ENCODE measurements at places on chromosomes 13 and 19.

DNA sequence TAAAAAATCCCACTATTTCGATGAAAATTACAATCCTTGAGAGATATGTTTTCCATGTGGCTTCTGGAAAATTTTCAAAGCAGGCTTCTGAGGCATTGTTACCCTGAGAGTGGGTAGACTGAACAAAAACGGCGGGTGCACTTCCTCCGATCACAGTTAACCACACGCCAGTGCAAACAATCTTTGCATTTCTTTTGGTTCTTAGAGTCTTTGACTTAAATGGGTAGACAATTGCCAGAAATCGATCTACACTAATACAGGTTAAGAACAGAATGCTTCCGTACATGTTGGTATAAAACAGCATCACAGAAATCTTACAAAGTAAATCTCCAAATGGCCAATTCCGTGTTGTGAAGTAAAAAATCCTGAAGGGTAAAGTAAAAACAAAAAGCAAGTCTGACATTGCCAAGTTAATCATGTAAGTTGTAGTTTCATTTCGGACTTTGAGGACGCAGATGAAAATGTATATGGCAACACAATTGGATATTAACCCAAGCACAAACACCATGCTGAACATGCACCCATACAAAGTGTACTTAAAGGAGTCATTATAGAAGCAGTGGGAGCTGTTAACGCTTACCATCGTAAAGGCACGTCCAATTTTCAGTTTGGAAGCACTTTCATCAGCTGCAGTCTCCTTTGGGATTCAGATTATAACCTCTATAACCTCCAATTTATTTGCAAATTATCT, 927 bp downstream of the LPAR6 start:
- DNase-seq, result no peak

DNA sequence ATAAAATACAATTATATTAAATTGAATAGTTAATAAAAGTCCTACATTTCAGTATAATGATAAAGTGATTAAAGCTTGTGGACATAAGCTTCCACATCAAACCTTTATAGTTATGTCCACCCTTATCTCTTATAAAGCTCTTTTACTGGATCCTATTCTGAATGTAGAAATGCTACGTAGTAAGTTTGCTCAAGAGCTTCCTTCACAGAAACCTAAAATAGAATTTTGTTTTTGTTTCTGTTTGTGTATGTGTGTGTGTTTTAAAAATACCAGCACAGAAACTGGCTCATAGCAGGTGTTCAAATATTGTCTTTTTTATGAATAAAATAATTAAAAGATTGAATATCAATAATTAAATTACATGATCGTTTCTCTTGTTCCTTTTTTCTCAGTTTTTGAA, 21.0 kb upstream of the UFM1 start:
- no peak for DNase-seq

- DNase-seq, result no peak
Observed at GRCh38 chr13:50722440-50723125, 120.9 kb downstream of the DLEU7 start.

- DNase-seq, result no peak
Observed at GRCh38 chr13:94717916-94718315, 5.6 kb upstream of the SOX21 start.

DNA sequence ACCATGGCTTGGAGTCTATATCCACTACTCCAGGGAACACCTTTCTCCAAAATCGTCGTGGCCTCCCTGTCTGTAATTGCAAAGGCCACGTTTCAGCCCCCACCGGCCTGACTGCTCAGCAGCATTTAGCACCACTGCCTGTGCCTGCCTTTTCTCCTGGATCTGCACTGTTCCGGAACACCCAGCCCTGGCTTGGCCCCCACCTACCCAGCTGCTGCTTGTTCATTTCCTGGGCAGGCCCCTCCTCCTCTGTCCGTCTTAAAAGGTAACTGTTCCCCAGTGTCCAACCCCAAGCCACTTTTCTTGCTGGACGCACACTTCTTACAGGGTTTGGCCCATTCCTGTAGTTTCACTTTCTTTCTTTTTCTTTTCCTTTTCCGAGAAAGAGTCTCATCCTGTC, 8.5 kb upstream of the SYT5 start:
- no peak for DNase-seq

- DNase-seq, result peak; percentile 89
Observed at GRCh38 chr19:48635263-48635965, 1.8 kb downstream of the DBP start.

- no peak for DNase-seq
Observed at GRCh38 chr19:19510432-19510831, 4.9 kb downstream of the TSSK6 start.

GRCh38 chr13:111663953-111664421, 343.5 kb downstream of the TEX29 start:
- no peak for DNase-seq

DNA sequence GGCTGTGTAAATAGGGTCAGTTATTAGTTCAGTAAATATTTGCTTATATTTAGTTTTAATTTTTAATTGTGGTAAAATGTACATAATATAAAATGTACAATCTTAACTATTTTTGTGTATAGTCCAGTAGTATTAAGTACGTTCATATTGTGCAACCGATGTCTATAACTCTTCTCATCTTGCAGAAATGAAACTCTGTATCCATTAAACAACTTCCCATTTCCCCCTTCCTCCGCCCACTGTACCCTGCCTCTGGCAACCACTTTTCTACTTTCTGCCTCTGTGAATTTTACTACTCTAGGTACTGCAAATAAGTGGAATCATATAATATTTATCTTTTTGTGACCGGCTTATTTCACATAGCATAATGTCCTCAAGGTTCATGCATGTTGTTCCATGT, 24.4 kb downstream of the UBAC2 start:
- no peak for DNase-seq

DNA sequence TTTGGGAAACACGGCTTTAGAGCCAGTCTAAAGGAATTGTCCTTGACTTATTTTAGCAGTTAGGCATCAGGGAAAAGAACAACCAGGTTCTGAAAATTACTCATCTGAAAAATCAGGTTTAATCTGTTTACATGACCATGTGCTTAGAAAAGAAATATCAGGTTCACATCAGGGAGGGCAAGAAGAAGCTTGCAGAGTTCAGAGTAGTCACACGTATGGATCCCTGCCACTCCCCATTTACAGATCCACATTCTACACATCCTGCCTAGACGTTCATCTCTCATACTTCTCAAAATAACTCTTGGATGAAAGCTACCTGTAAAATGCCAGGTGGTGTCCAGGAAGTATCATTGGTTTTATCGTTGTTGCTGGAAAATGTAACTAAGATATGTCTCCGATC, 14.0 kb upstream of the PHF11 start:
- DNase-seq, result no peak

- no peak for DNase-seq
Observed at GRCh38 chr19:40424637-40425449, 949 bp downstream of the SERTAD1 start.

GRCh38 chr13:88701551-88701950, 1030.4 kb downstream of the SLITRK5 start:
- DNase-seq, result no peak

GRCh38 chr13:66375756-66376155, 854.4 kb downstream of the PCDH9 start:
- DNase-seq, result peak; percentile 1

- DNase-seq, result no peak
Observed at GRCh38 chr19:17590866-17591265, 35.4 kb downstream of the COLGALT1 start.

DNA sequence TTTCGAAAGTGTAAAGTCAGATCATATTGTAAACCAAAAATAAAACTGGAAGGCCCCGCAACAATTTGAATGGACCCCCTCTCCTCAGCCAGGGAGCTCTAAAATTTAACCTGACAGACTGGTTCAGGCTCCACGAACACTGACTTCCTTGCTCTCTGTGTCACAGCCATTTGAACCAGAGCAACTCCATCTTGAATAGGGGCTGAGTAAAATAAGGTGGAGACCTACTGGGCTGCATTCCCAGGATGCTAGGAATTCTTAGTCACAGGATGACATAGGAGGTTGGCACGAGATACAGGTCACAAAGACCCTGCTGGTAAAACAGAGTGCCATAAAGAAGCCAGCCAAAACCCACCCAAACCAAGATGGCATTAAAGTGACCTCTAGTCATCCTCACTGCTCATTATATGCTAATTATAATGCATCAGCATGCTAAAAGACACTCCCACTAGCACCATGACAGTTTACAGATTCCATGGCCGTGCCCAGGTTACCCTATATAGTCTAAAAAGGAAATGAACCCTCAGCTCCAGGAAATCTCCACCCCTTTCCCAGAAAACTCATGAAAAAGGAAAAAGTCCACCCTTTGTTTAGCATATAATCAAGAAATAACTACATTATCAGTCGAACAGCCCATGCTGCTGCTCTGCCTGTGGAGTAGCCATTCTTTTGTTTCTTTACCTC, 43.1 kb downstream of the RFXAP start:
- no peak for DNase-seq

GRCh38 chr13:90272356-90272755, 1075.1 kb upstream of the MIR17HG start:
- DNase-seq, result no peak

GRCh38 chr13:94199135-94199534, 280.3 kb downstream of the DCT start:
- no peak for DNase-seq

DNA sequence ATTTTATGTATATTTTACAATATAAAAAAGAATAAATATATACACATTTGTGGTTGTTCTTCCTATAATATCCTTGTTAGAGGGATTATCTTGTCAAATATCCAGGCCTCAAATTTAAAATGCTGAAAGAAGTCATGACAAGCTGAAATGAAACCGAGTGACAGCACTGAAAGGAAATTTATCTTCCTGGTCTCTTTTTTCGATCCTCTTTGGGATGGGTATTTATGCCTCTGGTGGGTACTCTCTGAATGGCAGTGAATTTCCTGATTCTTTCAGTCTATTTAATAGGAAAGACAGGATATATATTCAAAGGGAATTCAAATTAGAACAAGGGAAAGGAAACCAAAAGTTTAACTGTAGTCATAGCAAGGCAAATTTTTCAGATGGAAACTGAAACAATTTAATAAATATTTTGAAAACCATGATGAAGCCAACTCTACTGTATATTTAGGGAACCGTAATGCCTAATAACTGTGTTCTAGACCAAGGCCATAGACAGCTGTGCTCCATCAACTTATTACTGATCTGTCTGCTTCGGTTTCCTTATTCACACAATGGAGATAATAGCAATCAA, 97.9 kb downstream of the DLEU7 start:
- no peak for DNase-seq

- no peak for DNase-seq
Observed at GRCh38 chr19:8320564-8321066, 560 bp downstream of the NDUFA7 start.

DNA sequence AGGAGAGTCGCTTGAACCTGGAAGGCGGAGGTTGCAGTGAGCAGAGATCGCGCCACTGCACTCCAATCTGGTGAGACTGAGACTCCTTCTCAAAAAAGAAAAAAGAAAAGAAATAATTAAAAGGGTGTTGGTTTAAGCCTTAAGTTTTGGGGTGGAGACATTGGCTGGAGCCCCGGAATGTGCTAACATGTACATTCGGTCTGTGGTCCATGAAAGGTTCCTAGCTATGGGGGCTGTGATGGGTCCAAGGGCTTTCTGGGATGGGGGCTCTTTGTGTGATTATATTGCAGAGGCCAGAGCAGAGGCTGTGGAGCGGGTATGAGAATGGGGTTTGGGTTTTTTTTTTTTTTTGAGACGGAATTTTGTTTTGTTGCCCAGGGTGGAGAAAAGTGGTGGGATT, 14.4 kb downstream of the NFKBID start:
- DNase-seq, result no peak

- DNase-seq, result peak; percentile 37
Observed at GRCh38 chr13:102571075-102571474, 25.7 kb upstream of the TPP2 start.

DNA sequence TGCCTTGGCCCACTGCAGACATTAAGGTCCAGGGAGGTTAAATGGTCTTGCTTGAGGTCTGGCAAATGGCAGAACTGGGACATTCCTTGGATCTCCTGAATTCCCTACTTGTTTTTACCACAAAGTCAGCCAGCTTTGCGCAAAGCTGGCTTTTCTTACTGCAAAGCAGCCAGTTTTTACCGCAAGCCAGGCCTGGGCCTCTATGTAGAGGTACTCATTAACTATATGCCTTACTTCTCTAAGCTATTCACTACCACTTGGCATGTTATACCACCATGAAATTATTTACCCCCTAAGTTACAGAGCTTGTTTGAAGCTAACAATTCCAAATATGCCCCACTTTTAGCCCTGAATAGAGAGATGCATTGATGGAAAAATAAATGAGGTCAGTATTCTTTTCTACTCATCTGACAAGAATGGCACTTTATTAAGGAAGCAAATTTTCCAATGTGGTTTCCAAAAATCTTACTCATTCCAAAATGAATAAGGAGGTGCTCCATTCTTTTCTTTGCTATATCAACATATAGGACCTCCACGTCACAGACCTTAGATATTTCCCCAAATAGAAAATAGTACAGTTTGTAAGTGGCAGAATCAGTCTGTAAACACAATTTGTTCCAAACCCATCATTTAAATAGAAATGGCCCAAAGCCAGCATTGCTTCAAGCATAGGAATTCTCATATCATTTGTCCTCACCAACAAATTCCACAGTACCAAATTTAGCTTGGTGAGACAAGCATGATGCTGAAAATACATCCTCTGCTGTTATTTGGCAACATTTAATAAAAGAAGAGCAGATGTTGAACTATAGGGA, 143.9 kb upstream of the TSC22D1 start:
- DNase-seq, result no peak

GRCh38 chr13:50016444-50016843, 1.2 kb downstream of the KCNRG start:
- no peak for DNase-seq

DNA sequence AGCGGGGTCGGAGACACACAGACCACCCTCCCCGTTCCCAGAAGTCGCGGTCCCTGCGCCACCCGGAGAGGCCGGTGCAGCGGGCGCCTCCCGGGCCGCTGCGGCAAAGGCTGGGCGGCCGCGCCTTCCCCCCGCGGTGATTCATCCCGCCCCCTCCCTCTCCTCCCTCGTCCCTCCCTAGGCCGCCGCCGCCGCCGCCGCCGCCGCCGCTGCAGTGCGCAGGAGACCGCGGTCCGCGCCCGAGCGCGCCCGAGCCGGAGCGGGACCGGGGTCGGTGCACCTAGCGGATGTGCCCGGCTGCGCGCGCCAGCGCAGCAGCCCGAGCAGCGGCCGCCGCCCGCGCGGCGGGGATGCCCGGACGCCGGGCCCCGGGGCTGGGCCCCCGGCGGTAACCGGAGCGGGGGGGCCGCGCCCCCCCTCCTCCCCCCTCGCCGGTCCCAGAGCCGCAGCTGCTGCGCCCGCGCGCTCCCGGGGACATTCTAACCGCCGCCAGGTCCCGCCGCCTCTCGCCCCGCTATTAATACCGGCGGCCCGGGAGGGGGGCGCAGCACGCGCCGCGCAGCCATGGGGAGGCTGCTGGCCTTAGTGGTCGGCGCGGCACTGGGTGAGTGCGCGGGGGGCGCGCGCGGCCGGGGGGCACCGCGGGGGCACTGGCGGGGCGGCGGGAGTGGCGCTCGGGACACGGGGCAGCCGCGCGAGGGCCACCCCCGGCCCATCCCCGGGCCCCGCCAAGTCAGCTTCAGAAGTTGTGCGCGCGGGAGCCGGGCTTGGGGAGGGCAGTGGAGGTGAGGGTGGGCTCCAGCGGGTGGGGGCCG, at the start of gene SCN1B:
SCN1B (plus strand) TSS at position 214 of the 815 bp plus-strand sequence; CDS start at position 565, 351 bp downstream.
- DNase-seq, result peak; percentile 91

All from SK-N-SH (cell line).